Stimulated activated CD4-positive, alpha-beta T cell treated with anti-CD3 and anti-CD28 coated beads, Interleukin-1b, Interleukin-23, amount 100 ng/mL, for 1 hour (primary cell): ENCODE measurements at places on chromosomes 2 and 18.

GRCh38 chr2:61639721-61640120 is 101.6 kb upstream of the XPO1 start:
- DNase-seq: no peak

- no peak for DNase-seq
Observed at GRCh38 chr2:49070716-49071115, 83.6 kb downstream of the FSHR start.

- DNase-seq: no peak
Observed at GRCh38 chr2:70822843-70823242, 2.4 kb upstream of the CLEC4F start.

- DNase-seq: no peak
Observed at GRCh38 chr2:187453078-187453641, 5.1 kb upstream of the CALCRL start.

GRCh38 chr2:42105330-42106256 is 57.8 kb downstream of the PKDCC start:
- DNase-seq: peak; percentile 28

GRCh38 chr2:6203291-6203959 is 511.2 kb downstream of the SOX11 start:
- no peak for DNase-seq

- no peak for DNase-seq
Observed at GRCh38 chr2:1727796-1728474, 16.4 kb downstream of the PXDN start.

- DNase-seq: no peak
Observed at GRCh38 chr2:83051538-83052170, 1407.4 kb downstream of the SUCLG1 start.

DNA sequence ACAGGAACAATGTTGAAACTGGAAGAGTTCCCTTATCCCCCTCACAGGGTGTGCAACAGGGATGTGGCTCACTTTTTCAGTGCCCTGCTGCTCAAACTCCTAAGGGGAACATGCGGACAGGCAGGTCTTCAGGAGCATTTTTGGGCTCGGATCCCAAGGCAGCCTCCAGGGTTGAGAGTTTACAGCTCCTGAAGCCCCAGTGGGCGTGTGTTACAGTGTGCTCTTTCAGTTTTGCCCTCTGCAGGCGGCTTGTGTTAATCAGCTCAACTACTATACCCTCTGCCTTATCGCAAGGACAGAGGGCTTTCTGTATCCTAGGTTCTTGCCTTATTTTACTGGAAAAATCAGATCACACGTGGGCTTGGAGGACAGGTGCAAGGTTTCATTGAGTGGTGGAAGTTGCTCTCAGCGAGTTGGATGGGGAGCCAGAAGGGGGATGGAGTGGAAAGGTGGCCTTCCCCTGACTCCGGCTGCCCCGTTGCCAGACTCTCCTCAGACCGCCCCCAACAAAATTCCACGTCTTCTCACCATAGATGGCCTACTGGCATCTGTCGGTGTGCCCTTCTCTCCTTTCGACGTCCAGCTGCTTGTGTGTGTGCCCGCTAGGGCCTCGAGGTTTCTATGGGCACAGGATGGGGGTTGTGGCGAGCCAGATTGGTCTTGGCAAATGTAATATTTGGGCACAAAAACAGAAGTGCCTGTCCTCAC is 541.9 kb downstream of the TMX3 start:
- DNase-seq: no peak

- DNase-seq: no peak
Observed at GRCh38 chr2:150812066-150812465, 324.6 kb upstream of the RND3 start.

- DNase-seq: no peak
Observed at GRCh38 chr2:197089655-197090054, 163.1 kb upstream of the PGAP1 start.

DNA sequence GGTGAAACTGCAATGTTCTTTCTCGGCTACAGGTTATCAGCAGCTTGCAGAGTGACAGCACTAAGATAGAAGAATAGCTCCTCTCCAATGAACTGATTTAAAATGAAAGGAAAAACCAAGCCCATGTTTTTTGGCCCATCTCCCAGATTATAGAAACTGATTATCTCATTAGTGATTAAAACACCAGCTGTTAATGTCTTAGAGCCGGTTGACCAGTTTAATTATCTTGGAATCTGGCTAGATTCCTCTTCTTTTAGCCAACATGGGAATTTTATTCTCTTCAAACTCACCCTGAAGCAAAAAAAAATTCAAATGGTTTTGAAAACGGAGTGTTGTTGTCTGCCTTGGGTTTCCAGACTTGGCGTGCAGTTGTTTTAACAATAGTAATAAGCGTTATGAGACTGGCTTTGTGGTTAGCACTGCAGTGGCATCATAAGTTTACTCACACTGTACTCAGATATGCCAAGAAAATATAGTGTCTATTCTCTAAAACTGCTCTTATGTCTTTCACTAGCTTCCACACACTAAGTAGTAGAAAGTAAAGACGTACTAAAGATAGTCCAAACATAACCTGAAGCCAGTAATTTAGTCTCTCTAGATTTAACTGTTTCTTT is 665.3 kb downstream of the STK39 start:
- no peak for DNase-seq

GRCh38 chr2:189022053-189022481 is 47.9 kb downstream of the COL3A1 start:
- DNase-seq: no peak

- DNase-seq: peak; percentile 34
Observed at GRCh38 chr2:11863513-11864328, 117.3 kb downstream of the LPIN1 start.

DNA sequence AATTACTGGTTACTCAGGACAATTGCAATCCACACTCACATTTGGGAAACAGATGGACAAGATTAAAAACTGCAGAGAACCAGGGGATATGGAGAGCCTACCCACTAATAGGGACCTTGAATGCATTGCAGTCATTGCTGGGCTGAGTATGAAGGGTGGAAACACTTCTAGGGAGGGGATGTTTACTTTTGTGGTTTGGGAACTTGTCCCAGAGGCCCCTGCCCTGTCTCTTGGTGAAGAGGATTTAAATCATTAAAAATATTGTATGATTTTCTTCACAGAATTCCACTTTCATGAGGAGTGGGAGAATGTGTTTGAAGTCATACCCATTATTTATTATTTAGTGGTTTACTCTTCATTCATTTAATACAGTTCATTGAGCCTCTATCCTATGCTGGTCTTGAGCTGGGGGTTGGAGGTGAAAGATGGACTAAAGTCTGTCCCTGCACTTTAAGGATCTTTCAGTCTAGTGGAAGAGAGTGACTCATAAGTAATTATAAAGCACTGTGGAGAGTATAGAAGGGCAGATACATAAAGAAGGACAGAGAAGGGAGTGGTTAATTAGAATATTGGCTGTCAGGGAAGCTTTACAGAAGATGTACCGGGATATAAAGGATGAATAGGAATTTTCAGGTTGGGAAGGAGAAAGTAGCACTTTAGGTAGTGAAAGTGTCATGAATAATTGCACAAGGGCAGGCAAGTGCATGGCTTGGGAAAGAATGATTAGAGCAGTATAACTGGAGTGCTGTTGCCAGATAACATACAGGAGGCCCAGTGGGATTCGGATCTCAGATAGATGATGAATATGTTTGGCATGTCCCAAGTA is 313.4 kb downstream of the LPIN1 start:
- DNase-seq: no peak

GRCh38 chr2:217327953-217328621 is 468.2 kb upstream of the TNP1 start:
- DNase-seq: no peak

DNA sequence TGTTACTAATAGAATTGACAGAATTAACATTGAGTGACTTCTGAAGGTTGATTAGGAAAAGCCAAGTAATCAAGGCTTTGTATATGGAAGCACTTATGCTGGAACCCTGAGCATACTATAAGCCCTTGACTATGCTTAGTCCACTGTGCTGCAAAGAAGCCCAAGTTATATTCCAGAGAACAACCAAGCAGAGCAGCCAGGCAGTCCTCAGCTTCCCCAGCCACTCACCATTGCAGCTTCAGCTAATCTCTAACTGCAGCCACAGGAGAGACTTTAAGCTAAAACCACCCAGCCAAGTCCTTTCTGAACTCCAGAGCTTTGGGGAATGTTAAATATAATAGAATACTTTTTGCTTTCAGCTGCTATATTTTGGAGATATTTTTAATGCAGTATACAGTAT is 164.4 kb upstream of the VWC2L start:
- no peak for DNase-seq

GRCh38 chr2:189060096-189060642 is 86.0 kb downstream of the COL3A1 start:
- no peak for DNase-seq

GRCh38 chr2:46793423-46794416 is 121.9 kb downstream of the MCFD2 start:
- no peak for DNase-seq

DNA sequence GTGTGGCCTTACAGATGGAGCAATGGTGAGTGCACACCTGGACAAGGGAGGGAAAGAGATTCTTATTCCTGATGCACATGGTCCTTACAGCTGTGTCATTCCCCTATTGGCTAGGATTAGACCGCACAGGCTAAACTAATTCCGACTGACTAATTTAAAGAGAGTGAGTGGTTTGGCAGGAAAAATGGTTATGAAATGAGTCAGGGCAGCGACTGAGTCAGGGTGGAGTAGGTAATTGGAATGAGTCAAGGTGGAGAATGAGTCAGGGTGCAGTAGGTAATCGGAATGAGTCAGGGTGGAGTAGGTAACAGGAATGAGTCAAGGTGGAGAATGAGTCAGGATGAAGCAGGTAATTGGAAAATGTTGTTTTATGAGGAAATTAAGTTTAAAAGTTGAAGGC is 1353.7 kb upstream of the LRRTM1 start:
- DNase-seq: no peak

DNA sequence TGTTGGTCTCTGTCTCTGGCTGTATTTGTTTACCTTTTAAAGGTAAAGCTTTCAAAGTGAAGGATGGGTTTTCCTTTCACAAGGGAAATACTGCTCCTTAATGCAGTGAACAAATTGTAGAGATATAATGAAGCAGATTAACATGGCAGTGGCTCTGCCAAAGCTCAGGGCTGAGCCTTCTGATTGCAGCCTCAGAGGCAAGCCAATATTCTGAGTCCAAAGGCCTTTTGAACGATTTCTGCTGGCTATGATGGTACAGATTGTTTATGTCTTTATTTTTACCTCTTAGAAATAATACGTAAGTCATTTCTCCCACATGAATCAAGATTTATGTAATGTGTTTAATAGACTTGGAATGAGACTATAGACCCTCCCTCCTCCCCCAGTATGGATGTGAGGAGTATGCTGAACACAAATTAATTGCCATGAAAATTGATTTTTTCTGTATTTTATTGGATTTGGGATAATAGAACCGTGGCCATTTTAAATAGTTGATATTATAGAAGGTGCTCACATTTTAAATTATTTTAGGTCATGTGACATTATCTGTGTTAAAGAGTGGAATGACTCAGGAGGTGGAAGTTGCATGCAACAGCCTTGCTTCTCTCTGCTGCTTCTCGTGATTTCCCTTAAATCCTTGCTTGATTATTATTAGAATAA is 772 bp downstream of the SCN2A start:
- no peak for DNase-seq

DNA sequence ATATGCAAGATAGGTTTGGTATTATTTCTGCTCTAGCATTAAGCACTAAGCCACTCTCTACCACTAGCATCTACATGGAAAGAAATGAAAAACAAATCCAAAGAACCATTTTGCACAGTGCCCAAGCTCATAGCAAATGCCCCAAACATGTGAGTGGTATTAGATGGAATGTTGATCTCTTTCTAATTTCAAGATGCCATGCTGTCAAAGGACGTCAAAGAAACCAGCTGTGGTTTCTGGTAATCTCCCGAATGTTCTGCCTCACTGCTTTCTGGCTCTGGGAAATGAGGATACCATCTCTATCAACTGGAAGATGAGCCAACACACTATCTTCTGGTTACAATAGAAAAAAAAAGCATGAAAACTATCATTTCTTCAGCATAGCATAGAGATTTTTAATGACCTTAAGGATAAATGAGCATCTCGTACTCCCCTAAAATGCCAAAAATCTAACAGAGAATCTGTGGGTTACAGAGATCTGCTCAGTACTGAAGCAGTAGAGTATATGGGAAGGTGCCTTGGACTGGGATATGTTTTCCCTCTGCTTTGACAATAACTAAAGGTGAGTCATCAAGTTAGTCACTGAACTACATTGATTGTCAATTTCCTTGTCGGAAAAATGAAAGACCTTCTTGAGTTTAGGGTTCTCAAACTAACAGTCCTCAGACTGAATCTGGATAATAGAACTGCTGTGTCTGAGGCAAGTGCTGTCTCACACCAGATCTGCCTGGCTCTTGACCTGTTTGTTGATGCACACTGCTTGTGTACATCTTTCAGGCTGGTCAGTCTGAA is 244.8 kb upstream of the NCKAP5 start:
- no peak for DNase-seq

DNA sequence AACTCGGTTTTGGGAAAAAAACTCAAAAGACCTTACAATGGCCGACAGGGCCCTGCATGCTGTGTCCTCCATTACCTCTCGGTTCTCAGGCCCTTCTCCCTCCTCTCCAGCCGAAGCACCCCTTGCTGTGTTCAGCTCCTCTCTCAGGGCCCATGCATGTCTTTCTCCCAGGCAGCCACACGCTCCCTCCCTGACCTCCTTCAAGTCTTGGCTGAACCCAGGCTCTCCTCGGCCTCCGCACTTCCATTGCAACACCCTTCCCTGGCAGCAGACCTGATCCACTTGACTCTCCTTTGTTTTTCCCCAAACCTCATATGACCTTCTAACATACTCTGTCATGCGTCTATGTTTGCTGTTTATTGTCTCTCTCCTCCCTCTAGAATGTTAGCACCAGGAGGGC is 114.0 kb downstream of the CYP26B1 start:
- DNase-seq: no peak

- no peak for DNase-seq
Observed at GRCh38 chr2:71778936-71779773, 325.8 kb downstream of the DYSF start.

DNA sequence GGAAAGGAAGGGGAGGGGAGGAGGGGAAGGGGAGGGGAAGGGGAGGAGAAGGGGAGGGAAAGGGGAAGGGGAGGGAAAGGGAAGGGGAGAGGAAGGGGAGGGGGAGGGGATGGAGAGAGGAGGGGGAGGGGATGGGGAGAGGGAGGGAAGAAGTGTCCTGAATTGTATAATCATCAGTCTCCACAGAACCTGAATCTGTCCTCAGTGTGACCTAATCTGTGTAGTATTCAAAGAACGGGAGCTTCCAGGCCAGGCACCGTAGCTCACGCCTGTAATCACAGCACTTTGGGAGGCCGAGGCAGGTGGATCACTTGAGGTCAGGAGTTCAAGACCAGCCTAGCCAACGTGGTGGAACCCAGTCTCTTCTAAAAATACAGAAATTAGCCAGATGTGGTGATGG is 41.1 kb upstream of the CCDC150 start:
- DNase-seq: no peak

DNA sequence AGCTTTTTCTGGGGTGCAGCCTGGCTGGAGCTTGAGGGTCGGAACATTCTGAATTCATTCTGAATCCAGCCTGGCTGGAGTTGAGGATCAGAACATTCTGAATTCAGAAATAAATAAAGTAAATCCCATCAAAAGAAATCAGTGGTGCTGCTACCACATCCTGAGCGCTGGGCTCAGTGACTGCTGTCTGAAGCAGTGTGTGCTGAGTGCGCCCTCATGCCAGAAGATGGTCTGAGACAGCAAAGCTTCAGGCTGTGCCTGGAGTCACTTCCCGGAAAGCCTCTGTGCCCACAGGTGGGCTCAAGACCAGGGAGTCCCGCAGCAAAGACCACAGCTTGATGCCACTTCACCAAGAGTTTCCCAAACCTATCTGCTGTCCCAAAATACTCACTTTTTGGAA is 187.9 kb downstream of the VAPA start:
- DNase-seq: no peak
